ENCODE measurements at places on chromosomes 1 and 21.
A peak's percentile ranks its signal among the peaks of the same experiment; 100 is the strongest.

DNA sequence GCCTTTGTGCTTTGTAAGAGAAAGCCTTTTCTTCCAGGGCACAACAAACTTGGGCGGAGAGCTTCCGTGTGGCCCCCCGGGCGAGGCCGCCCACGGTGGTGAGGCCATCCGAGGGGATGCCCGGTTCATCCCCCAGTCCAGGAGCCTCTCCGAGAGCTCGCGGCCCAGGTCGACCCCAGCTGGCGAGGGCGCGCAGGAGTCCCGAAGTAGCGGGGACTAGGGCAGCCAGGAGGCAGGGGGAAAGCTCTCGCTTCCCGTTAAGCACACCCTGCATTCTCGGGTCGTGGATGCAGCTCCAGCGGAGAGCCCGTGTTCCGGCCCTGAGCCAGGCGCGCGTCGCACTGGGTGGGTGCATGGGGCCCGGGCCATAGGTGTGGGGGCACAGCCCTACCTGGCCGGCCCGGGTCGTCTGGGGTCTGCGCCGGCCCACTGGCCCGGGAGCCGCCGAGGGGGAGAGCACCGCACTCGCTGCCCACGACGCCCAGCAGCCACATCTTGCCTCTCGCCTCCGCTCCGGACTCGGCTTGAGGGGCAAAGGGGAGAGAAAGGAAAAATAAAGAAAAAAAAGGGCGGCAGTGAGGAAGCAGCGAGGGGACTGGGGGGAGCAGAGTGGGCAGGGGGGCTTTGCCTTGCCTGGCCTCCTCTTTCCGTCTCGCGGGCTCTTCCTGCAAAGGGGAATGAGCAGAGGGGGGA lies 1.8 kb downstream of the RNF220 start:
- peak; percentile 9 for DNase-seq

- DNase-seq, result peak; percentile 1
Observed at GRCh38 chr21:45993210-45994085, 11.9 kb downstream of the COL6A1 start.

- DNase-seq, result no peak
Observed at GRCh38 chr1:182163821-182164223, 102.3 kb upstream of the ZNF648 start.

GRCh38 chr1:2414297-2414958 lies 2.1 kb upstream of the PEX10 start:
- DNase-seq, result peak; percentile 78

DNA sequence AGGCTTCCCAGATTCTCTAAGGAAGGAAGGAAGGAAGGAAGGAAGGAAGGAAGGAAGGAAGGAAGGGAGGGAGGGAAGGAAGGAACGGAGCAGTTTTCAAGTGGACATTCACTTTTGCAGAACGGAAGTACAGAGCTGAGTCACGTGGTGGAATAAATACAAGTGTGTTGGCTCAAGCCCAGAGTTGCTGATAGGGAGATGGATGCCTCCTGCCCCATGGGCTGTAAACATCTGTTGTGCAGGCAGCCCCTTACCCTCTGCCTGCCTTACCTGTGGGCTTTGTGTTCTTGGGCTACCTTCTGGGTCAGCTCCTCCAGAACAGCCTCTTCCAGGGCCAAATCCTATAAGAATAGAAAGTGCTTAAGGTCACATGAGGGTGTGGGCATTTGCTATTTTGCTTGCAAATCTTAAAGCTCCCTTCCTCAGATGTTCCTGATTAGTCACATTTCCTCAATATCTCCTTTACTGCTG lies 121.7 kb downstream of the SMYD2 start:
- DNase-seq, result no peak

GRCh38 chr1:59579222-59579621 lies 235.5 kb upstream of the HOOK1 start:
- DNase-seq, result no peak

GRCh38 chr1:115877511-115877910 lies 36.6 kb upstream of the NHLH2 start:
- no peak for DNase-seq

DNA sequence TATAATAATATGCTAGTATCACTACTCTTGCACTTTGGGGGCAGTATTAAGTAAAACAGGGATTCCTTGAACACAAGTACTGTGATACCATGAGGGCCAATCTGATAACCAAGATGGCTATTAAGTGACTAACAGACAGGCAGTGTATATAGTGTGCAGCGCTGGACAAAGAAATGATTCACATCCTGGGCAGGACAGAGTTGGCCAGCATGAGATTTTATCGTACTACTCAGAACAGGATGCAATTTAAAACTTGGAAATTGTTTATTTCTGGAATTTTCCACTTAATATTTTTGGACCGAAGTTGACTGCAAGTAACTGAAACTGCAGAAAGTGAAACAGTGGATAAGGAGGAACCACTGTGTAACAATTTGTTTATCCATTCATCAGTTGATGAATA lies 74.6 kb downstream of the DNTTIP2 start:
- no peak for DNase-seq

DNA sequence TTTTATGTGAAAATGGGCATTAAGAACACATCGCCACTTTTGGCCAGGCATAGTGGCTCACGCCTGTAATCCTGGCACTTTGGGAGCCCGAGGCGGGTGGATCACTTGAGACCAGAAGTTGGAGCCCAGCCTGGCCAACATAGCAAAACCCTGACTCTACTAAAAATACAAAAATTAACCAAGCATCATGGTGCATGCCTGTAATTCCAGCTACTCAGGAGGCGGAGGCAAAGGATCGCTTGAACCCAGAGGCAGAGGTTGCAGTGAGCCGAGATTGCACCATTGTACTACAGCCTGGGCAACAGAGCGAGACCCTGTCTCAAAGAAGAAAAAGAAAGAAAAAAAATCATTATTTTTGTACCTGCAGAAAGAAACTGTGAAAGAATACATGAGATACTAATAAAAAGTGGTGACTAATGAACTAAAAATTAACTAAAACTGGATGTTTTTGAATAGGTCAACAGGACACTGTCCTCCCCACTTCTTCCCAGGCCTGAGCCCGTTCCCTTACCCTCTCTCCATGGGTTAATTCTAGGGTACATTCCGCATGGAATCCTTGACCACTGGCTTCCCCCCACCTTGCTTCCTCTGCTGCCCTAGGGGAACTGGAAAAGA lies 8.3 kb upstream of the TINAGL1 start:
- DNase-seq, result no peak

DNA sequence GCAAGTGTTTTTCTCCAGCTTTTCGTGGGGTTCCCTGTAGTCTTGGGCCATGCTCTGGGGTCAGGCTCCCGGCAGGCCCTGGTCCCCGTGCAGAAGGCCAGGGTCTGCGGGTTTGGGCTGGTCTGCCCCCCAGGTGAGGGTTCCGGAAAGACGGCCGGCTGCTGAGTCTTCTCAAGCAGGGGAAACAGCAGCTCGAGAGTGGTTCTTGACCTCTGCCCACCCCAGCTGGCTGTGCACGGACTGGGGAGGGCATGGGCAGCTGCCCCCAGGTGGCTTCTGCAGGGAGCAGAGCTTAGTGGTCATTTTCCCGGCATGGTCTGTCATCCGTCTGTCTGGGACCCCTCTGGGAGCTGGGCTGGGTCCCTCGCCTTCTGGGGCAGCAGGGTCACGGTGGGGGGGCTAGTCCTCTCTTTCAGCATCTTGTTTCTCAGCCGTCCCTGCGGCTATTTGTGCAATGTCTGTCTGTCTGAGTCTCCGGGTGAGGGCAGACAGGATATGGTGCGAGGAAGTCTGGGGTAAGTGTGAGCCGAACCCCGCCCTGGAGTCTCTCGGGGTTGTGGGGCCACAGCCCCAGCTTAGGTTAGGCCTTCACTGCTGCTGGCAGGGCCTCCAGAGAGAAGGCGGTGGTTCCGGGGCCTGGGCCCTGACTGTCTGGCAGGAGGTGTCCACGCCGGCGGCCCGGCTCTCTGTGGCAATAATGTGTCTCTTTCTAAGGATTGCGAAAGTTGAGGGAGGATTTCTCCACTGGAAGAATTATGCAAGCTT lies 6.1 kb downstream of the SKI start:
- DNase-seq, result peak; percentile 51

- no peak for DNase-seq
Observed at GRCh38 chr1:112877750-112878149, 78.2 kb downstream of the SLC16A1 start.

- no peak for DNase-seq
Observed at GRCh38 chr1:185474440-185475149, 157.6 kb upstream of the IVNS1ABP start.

GRCh38 chr1:203340112-203340790 lies 10.7 kb downstream of the FMOD start:
- DNase-seq, result peak; percentile 55

Data from stimulated activated CD4-positive, alpha-beta T cell treated with anti-CD3 and anti-CD28 coated beads, Interleukin-4, amount 100 ng/mL, for 4 hours (primary cell).